ENCODE measurements at places on chromosomes 11 and 22.

GRCh38 chr22:25903294-25903693, 161.3 kb downstream of the MYO18B start:
- DNase-seq = no peak

DNA sequence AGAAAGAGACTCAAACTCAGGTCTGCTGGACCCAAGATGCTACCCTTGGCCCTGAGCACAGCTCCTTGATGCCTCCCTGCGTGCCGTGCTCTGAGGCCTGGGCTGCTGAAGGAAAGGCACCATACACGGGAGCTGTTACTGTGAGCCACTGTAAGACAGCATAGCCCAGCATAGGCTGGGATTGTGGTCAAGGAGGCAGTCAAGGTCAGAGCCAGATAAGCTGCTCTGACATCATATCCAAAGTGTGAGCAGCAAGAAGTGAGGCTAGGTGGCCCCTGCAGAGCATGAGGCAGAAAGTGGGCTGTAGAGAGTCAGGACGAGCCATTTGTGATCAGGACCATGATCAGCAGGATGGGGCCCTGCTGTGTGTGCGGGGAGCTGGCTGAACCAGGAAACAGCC, 7.7 kb downstream of the SLC22A8 start:
- no peak for DNase-seq

DNA sequence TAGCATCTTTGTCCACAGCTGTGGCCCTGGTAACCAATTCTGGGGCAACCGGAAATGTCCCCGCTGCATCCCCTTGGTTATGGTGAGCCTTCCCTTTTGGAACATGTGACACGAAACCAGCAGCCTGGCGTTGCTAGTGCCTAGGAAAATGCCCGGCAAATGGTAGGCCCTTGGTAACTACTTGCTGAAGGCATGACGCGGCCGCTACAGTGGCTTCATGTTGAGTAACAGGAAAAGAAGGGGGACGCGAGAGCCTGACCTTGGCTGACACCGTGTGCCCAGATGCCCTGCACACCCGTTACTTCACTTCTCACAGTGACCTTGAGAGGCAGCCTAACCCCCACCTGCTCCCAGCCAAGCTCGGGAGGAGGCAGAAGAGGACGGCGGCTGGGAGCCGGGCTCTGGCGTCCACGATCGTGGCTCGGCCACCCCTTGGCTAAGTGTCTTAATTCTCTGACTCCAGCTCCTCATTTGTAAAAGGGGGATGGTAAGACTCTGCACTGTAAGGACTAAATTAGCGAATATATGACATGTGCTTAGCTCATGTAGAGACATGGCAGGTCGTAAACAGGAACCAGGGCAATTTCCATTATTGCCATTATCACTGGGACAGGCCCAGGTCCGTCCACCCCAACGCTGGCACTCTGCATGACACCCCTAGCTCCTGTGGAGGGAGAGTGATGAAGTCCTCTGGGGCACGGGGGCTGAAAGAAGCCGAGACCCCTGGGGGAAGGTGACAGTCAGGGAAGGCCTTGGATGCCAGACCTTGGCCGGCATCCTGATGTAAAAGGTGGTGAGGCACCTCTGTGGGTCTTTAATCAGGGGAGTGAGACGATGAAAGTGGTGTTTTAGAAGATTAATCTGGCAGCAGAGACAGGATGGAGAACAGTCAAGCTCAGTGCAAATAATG, 18.9 kb downstream of the IFT27 start:
- no peak for DNase-seq

DNA sequence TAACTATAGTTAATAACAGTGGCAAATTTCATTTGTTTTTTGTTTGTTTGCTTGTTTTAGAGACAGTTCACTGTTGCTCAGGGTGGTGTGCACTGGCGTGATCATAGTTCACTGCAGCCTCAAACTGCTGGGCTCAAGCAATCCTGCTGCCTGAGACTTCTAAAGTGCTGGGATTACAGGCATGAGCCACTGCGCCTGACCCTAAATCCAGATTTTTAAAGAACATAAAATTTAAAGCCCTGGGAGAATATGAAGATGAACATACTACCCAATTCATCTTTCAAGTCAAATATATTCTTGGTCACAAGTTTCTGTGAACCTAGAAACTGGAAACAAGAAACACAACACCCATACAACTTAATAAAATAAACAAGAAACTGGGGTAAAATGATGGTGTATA, 28.1 kb downstream of the RRAS2 start:
- no peak for DNase-seq

DNA sequence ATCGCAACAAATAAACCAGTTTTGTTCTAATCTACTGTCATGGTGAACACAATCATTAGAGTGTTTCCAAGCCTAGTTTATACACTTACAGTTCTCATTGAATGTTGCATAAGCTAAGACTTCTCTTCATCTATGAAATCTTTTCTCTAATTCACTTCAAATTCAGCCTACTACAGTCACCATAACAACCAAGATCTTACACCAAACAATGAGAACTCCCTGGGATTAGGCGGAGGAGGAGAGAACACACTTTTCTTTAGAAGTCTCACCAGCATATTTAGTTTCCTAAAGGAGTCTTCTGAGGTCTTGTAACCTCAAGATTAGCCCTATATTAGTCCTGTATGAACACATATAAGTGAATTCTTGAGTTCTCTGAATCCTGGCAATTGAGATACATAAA, 1889.7 kb downstream of the LRRC4C start:
- DNase-seq = no peak

GRCh38 chr11:1736447-1736992, 13.9 kb downstream of the IFITM10 start:
- no peak for DNase-seq

- DNase-seq = no peak
Measured at GRCh38 chr11:99281331-99281730, 260.6 kb downstream of the CNTN5 start.

DNA sequence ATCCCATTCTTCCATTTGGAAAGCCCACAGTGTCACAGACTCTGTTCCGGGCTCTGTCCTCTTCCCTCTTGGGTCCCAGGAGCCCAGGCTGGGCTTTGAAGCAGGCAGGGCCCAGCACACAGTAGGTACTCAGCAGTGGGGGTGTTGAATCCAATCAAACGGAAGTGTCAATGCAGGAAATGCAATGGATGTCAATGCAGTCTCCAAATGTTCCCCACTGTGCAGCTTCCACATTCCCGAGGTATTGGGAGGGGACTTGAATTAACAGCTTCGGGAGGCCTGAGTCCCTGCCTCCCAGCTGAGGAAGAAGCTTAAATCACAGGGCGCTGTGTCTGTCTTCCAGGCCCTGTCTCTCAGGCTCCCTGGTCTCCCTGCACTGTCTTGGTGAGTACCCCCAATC, 21.8 kb upstream of the SMIM35 start:
- DNase-seq = no peak

GRCh38 chr11:65340226-65340625, 6.6 kb downstream of the DPF2 start:
- DNase-seq = no peak

DNA sequence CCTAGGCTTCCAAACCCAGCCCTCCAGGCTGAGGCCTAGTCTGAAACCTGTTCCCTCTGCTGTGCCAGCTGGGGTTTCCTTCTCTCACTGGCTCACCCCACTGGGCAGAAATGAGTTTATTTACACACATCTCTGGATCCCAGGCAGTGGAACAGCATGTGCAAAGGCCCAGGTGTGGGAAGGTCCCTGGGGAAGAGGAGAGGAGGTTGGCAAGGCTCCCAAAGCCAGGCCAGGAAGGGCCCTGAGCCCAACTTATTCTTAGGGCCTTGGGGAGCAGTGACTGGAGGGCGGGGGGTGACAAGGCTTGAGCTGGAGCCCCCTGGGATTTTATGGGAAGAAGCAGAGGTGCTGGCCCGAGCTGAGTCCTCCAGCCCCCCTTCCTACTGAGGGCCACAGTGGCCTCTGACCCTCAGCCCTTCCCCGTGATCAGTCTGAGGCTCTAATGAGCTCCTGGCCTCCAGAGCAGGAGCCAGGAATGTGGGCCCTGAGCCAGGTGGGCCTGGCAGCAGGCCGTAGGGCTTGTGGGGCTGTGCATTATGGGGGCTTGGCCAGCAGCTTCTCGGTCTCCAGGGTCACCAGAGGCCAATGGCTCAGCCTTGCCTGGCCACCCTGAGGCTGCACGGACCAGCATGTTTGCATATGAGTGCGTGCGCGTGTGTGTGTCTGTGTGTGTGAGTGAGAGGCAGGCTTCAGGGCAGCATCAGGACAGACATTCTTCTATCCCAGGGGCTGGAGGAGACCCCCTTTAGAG, 2.9 kb downstream of the MYO7A start:
- DNase-seq = no peak

DNA sequence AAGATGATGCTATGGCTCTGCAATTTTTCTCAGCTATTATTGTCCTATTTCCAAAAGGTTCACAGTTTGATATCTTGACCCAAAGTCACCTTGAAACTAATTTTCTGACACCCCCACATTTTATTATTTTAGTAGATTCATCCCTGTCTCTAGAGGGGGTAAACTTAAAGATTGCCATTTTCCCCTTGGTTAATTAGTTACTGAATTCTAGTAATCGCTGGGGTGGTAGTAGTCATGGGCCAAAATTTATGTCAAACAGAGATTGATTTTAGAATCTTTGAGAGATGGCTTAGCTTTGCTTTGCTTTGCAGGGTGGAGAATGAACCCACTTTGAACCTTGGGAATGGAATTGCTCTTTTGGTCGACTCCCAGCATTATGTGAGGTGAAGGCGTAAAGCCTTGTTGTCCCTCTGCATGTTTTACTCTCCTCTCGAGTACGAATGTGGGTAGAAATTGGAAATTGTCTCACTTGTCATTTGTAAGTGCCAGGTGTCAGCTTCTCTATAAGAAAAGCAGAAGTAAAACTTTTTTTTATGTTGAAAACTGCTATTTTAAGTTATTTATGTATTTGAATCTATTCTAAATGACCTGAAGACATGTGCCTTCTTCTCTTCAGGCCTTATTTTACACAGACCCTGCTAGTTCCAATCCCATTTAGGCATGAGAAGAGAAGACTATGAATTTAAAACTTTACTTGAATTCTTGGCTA, 42.4 kb upstream of the RCE1 start:
- DNase-seq = no peak

DNA sequence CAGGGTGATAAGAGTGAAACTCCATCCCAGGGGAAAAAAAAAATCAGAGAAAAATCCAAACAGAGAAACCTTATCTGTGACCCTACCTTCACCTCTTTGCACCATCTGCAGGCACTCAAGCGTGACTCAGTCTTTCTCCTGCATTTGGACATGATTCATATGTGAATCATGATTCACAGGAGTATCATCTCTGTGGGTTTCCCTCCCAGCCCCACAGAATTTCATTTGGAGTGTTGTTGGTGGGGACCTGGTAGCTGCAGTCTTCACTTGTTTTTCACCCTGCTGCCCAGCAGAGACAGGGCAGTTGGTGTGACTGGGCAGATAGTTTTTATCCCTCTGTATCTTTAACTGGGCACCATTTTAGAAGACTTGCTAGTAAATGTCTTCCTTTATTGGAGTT, 75.7 kb downstream of the DEPDC5 start:
- DNase-seq = peak; percentile 72

GRCh38 chr11:14073849-14074476, 111.4 kb downstream of the SPON1 start:
- no peak for DNase-seq

- DNase-seq = no peak
Measured at GRCh38 chr11:116693593-116694348, 79.0 kb downstream of the BUD13 start.

GRCh38 chr11:80898910-80899309, 1458.1 kb upstream of the TENM4 start:
- DNase-seq = no peak

DNA sequence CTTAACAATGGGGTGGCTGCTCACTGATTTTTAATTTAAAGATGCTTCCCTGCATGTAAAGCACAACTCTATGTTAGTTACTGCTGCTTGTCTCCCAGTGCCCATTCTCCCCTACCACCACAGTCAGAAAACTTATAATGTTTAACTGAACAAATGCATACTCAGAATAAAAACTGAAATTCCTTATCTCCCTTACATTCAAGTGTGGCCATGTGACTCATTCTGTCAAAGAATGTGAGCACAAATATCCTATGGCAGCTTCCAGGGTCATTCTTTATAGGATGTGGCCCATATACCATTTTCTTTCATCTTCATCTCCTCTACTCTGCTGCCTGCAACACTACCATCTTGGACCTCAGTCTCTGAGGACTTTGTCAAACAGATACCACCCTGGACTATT, 374.8 kb downstream of the DYNC2H1 start:
- DNase-seq = no peak

DNA sequence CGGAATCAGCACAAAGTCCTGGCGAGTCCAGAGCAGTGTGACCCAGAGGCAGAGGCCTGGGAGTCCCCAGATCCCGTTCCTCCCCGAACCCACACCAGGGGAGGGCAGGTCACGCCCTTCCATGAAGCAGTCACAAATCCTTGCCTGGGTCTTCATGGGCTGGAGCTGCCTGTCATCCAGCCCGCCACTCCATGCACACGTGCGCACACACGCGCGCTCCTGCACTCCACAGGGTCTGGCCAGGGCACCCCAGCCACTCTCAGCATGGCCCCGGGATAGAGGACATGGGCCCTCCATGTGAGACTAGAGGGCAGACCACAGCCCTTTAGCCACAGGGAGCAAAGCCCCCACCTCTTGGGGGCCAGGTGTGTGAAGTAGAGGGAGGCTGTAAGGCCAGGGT, 5.7 kb upstream of the TNFRSF13C start:
- no peak for DNase-seq

- no peak for DNase-seq
Measured at GRCh38 chr11:111726301-111726713, 39.9 kb downstream of the PPP2R1B start.

DNA sequence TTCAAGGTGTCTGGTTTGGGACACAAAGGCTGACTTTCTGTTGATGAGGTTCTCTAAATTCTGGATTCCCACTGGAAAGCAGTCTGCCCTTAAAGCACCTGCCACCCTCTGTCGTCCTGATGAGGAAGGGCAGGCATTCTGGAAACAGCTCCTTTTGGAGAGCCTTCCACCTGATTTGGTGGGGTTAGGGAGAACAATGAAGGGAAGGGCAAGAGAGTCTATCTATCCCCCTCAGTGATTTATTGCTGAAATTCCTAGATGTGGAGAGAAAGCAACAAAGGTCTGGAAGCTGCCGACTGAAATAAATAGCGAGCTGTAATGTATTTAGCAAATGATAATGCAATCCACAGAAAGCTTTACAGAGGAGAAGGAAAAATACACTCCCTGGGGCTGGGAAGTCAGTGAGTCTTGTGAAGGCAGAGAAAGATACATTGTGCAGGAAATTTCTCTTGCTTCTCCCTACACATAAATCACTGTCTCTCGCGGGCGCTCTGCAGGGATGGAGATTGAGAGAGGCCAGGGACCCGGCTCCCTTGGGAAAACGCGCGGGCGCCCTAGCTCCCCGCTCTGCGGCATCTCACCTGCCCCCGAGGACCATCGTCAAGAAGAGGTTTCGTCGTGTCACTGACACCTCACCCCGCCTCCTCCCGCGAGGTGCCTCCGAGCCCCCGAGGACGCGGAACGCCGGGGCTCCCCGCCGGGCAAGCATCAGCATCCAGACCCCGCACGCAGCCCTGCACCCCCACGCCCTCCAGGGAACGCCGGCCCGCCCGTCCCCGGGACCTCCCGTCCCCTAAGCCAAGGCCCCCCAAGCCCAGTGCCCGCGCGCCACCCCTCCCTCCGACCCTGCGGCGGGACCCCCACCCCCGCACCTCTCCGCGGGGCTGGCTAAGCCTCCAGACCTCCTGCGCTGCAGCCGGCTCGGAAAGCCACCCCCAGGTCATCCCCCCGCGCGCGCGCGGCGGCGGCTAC, 673 bp downstream of the CDON start:
- no peak for DNase-seq

- no peak for DNase-seq
Measured at GRCh38 chr11:6708876-6709275, 25.7 kb upstream of the MRPL17 start.
